ENCODE measurements at places on chromosomes 4 and X.
A peak's percentile ranks its signal among the peaks of the same experiment; 100 is the strongest.

DNA sequence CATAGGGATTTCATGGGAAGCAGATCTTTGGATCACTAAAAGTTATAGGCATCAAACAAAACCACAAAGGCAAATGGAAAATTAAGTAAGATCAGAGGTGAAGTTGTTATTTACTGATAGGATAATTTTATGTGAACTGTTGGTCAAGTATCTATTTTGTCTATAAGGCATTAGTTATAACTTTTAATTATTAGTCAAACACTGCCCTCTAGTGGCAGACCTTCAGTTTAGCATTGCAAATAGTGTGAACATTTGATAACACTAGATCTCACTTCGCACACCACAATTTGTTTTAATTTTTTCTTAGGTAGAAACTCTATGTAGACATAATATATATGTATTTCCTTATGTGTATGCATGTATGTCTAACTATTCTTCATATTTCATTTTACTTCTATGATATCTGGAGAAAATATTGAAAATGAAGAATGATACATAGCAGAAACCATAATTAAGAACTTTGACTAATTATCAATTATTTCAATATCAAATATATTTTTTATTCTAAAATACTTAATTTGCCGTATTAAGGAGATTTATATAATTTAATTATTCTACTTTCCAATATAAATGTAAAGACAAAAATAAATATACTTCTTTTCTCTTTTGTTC, 214.5 kb upstream of the TACR3 start:
- peak; percentile 55 for DNase-seq

DNA sequence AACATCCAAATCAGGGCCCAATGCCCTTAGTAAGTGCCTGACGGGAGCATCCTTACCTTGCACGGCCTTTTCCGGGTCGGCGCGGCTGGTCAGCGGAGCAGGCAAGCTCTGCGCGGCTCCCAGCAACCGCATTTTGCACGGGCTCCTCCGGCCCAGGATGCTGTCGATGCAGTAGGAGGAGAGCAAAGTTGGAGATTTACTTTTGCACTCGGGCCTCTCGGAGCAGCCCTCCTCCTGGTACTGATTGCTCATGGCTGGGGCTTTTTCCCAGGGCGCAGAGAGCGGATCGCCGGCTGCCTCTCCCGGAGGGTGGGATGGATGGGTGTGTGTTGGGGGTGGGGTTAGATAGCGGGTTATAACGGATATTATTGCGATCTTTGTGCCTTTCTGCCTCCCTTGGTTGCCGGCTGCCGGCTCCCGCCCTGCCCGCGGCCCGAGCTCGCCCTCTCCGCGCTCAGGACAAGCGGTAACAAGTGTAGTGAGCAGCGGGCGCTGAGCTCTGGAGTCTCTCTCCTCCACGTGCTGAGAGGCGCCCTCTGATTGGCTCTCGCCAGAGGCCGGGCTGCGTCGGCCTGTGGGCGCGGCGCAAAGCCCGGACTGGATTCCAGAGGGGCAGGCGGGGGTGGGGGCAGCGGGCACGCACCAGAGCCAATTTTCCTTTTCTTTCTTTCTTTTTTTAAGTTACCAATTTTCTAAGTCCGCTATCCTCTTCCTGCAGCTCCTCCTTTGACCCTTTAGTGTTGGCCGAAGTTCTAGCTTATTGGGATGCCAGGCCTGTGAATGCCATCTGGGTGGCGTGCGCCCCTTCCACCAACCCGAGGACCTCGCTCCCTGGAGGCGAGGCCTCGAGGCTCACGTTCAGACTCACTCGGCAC, at the start of gene ARX:
TSS of gene ARX (minus strand) at position 480 of the 875 bp plus-strand sequence. CDS start at position 252, 228 bp downstream.
- DNase-seq: peak; percentile 38

GRCh38 chr4:122842984-122843531, 16.4 kb downstream of the FGF2 start:
- DNase-seq: no peak

- no peak for DNase-seq
These were observed 6.8 kb upstream of the RHOH start for GRCh38 chr4:40190019-40190418.

GRCh38 chr4:98969878-98970785, 25.4 kb upstream of the METAP1 start:
- peak; percentile 25 for DNase-seq

GRCh38 chrX:55593756-55594257, 29.4 kb upstream of the FOXR2 start:
- DNase-seq: no peak

- DNase-seq: no peak
These were observed 724.8 kb upstream of the FTHL17 start for GRCh38 chrX:31796624-31797023.

DNA sequence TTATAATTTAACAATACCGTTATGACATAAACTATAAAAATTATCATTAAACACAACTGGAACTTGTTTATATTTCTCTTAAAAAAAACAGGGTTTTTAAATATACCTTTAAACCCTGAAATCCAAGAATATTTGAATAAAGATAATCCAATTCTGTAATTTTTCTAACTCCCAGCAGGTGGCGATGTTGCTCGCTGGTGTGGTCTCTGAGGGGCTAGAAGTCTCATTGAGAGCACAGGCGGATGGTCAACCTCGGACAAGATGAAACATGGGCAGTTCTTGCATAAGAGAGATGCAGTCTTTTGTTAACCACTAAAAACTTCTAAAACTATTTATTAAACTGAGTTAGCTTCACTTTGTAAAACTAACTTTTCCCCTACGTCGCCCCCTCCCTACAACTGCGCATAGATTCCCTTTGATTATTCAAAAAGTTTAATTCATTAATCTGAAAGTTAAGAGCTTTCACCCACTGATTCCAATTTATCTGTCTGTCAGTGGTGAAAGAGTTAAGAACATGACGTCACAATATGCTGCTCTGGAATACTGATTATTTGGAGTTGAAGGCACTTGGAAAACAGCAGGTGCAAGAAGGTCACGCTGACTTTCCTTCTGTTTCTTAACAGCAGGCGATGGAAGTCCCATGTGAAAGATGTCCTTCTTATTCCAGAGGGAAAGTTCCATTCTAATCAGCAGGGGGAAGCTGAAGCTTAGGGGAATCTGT, 29.5 kb downstream of the DMP1 start:
- DNase-seq: peak; percentile 51

GRCh38 chr4:79833857-79834256, 239.2 kb downstream of the ANTXR2 start:
- DNase-seq: no peak

- no peak for DNase-seq
These were observed 27.6 kb downstream of the CLNK start for GRCh38 chr4:10656988-10657387.

DNA sequence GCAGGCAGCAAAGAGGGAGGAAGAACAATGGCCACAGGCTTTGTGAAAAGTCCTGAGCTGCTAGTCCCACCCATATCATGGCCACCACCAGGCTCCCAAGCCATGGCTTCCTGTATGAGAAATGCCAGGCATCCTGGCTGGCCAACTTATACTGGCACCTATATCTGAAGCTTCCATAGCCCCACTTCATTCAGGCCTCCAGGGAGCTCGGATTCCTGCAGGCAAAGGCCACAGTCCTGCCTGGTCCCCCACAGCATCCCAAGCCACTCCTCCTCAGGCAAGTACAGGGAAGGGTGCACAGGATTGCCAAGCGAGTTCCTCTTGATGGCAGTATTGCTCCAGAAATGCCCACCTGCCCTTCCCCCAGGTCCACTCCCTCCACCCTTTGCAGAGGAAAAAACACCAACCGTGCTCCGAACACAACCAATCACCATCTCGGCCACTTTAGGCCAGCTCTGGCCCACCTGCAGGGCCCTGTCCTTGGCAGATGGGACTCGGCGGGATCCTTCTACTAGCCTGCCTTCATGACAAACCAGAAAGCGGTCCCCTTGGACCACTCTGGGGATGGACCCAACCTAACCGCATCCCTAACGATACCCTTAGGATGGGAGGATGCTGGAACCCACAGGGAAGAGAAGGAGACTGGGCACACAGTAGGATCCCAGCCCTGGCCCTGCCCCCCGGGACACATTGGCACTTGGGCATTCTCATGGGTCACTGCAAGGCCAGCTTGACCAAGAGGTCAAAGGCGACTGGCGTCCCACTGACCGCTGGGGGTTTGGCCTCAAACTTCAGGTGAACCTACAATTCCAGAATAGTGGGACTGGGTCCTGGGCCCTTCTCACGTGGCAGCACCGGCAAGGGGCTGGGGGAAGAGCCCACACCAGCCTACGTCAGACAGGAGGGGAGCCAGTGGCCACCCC, 220.4 kb upstream of the AGTR2 start:
- no peak for DNase-seq

DNA sequence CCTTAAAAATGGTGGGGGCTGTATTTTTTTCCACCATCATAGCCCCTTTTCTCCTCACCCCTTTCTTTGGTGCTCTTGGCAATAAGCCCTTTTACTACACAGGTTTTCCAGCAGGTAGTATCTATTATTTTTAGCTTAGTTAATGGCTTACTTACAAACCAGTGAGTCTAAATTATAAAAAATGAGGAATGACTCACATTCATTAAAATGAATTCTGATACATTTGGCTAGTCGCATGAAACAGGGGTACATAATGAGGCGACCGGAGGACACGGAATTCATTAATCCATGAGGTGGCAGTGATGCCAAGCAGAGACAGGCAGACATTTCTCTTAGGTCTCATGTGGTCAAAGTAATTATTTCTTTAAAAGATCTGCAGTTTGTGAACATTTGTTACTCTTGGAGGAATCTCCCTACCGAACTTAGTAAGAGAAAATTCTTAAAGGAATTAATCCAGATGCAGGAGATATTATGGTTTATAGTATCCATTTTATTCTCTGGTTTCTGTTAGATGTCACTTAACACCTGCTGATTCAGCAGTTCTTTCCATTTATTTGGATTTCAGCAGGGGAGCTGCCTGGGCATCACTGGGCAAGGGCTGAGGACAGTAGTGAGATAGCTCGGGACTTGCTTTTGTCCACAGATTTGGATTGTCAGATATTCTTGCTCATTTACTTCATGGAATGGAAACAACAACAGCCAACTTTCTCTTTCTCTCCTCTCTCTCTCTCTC, 575.0 kb upstream of the NR3C2 start:
- DNase-seq: no peak

- no peak for DNase-seq
These were observed 166.0 kb downstream of the FHIP1A start for GRCh38 chr4:151574968-151575367.

DNA sequence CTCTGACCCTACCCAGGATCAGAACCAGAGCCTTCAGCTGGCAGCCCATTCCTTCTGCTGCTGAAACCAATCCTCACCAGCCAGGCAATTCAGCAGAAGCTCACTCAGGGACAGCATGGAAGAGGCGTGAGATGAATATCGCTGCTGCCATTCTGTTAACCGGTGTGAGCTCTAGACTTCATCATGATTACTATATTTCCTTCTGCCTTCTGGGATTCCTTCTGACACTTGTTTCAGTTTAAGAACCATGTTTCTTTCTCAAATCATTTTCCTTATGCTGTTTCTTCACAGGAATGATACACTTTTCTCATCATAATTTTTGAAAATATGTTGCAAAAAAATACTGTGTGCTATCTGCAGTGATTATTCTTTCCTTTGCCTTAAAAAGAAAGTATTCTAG, 473.4 kb upstream of the FTHL17 start:
- DNase-seq: no peak

DNA sequence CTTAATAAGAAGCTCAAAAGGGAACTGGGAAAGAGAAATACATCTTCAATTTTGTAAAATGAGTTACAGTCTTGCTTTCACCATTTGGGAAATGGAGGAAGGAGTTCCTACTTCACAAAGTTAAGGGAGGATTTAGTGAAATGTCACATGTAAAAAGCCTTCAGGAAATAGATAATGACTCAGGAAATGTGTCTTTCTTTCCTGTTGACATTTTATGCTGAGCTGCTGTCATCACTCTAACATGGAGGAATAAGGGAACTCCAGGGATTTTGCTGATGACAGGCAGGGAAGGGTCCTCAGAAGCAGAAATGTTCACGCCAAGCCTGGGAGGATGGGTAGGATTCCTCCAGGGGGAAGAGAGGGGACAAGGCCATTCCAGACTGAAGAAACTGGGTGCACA, 251.1 kb downstream of the USP46 start:
- no peak for DNase-seq

DNA sequence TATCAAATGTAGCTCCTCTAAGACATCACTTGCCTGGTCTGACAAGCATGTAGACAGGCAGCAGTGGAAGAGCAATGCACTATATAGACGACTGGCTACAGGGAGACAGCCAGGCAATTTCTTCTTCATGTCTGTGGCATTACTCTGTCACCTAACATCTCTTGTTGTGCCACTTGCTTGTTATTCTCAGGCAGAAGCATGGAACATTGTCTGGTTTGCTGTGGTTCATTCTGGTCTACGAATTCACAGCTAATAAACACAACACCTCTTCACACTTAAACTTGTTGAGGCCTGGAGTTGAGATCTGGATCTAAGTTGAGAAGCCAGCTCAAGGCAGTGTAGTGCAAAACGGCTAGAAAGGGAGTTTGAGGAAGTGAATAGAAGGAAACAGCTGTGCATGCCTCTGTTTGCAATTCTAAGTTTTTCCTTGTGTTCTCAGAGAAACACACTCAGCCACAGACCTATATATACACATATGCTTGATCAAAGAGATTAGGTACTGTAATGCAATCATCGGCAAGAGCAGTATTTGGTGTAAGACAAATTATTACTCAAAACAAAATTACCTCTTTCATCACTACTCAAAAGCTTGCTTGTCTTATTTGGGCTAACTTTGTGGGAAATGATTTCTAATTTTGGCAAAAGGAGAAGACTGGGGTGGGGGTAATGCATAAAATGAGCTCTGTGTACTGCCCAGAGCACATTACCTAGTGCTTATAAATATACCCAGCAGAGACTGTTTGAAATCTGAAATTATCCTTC, 243.8 kb downstream of the PPP3CA start:
- peak; percentile 34 for DNase-seq

GRCh38 chrX:140572724-140573123, 67.9 kb upstream of the SOX3 start:
- DNase-seq: peak; percentile 11

- no peak for DNase-seq
These were observed 20.0 kb downstream of the RHOH start for GRCh38 chr4:40216622-40217366.

DNA sequence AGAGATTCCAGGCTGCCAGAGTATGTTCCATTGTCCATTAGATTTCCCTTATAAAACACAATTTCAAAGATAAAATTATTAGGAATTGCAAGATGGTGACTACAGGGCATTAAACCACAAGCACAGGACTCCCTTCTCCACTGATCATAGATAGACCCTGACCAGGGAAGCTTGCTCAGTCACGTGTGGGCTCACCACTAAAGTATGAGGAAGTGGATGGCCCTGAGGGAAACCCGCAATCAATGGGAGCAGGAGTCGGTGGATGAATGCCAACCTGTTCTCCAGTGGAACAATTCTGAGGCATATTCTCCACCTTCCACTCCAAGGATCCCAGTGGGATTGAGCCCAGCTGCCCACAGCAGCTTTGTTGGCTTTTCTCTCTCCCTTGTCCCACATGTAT, 515.7 kb downstream of the BCOR start:
- peak; percentile 9 for DNase-seq
